ENCODE measurements at places on chromosomes 7 and 10.

DNA sequence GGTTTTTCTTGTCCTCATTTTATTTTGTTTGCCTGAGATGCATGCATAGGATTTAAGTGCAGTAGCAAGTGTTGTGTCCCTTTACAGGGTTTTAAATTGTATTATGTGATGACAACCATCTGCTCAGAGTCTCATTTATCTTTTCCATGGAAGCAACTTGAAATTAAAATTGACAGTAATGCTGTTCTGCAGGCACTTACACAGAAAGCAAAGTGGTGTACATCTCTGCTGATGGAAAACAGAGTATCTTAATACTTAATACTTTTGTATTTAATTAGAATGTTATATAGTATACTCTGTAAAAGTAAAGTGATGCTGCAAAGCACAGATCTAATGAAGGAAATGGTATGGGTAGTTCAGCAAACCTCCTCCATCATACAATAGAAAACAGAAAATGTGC lies 482.9 kb downstream of the POM121L12 start:
- no peak for DNase-seq

DNA sequence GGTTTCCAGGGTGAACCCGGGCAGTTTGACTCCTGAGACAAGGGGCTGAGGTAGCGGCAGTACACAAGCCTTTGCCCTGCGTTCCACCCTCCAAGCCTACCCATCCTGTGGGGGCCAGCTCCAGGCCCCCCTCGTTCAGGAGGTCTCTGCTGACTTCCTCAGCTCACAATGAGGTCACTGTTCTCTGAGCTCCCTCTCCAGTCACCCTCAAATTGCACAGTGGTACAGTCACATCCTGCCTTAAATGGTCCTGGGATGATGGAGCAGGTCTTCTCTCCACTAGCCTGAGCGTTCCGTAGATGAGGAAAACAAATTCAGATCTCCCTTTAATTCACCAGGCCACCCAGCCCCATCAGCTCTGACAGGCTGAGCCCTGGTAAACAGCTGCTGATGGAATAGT lies 90.2 kb downstream of the SH3PXD2A start:
- DNase-seq, result no peak

GRCh38 chr7:69367780-69368179 lies 230.5 kb upstream of the AUTS2 start:
- no peak for DNase-seq

GRCh38 chr7:121576148-121576917 lies 180.2 kb upstream of the FAM3C start:
- no peak for DNase-seq

DNA sequence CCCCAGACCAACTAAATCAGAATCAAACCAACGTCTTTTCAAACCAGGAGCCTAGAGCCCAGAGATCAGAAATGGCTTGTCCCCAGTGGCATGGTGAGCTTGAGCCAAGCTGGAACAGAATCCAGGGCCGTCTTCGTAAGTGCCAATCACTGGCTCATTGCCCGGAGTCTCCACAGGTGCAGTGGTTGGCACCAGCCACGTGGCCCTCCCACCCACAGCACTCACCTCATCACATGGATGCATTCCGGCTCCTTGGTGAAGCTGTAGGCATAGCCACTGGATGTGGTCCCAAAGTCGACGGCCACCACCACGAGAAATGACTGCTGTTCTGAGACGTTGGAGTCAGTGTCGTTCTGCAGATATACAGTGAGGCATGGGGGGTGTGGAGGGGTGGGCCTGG lies 37.4 kb downstream of the HSPA12A start:
- DNase-seq, result no peak

Data from hematopoietic multipotent progenitor cell treated with erythropoietin and hydrocortisone succinate and interleukin-3 and kit ligand, for 4 days (in vitro differentiated cells).